ENCODE measurements at places on chromosomes 6 and 20.
A peak's percentile ranks its signal among the peaks of the same experiment; 100 is the strongest.

DNA sequence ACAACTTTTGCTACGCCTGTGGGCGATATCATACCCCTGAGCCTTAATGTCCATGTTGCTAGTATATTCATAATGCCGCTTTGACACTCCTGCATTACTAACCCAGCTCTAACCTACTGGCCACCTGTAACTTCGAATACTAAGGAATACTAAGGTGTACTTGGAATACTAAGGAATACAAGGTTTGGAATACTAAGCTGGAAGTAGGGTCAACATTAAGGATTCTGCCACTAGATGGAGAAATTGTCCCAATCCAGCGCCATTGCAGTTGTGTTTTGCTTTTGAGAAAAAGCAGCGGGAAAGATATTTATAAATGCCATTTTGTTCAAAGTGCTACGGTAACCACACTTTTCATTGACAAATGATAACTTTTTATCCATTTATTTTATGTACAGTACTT, 10.7 kb downstream of the TBXT start:
- DNase-seq: peak; percentile 9

- DNase-seq: no peak
These were observed 98.3 kb upstream of the PHACTR1 start for GRCh38 chr6:12618296-12618695.

DNA sequence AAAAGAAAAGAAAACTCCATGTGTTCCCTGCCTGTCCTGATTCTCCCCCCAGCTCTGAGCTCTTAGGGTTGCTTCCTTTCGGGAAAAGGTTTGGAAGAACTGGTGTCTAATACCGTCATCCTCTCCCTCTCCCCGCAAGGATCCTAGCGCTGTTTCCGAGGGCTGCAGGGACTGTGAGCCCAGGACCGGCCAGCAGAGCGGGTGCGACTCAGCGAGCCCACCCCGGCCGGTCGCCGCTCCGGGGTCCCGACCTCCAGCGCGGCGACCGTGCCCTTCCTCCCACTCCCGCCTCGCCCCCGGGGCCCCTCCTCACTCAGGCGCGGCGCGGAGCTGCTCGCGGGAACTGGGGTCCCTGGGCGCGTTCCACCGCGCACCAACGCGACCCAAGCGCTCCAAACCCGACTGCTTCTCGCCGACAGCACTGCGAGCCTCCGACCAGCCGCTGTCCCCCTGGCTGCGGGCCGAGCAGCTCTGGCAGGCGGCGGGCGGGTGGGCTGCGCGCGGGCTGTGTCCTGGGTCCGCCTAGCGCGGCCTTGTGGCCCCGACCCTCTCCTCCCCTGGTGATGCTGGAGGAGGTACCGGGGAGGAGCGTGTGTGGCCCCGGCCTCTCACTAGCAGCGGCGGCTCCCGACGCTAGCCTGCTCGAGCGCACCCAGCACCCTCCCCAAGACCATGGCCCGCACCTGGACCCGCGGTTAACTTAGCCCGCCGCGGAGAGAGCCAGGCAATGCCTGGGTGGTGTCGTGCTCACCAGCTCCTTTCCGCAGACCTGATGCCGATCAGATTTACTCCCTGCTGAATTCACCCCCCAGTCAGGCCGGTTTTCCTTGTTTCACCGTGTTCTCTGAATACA, at the start of gene PLA2G7:
Gene PLA2G7 (minus strand): TSS at position 509 of the 853 bp plus-strand sequence. CDS start 12,484 bp downstream, outside the sequence.
- DNase-seq: no peak

DNA sequence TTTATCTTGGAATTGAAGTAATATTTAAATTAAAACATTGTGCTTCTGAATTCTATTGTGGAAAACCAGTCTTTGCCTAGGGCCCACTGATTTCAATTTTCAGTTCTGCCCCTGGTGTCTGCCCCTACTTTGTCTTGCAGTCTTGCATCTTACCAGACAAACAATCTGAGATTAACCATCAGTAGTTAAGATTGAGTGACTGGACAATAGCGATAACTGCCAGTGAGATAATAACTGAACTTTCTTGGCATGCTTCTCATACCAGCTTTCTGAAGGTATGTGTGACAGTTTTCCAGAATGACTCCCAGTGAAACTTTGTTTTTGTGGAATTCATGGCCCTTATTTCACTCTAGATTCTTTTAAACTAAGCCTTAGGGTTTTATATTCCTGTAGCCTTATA, 53.5 kb downstream of the KCNQ5 start:
- DNase-seq: peak; percentile 25

DNA sequence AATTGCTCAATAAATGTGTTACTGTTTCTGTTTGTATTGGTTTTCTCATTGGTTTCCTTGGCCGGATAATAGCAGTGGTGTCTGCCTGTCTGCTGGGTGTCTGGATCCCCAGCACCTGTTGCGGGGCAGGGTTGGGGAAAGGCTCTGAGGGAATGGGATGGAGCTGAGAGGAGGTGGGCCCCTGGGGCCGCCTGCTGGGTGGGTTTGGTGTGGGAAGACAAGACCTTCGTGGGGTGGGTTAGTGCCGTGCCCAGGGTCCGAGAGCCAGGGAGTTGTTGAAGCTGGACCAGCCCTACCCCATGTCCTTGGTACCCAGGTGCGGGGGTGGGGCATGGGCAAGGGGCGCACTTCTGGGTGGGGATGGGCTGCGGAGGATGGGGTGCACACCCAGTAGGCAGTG, 4.0 kb downstream of the SS18L1 start:
- no peak for DNase-seq

GRCh38 chr6:154974485-154975149, 20.5 kb upstream of the TIAM2 start:
- DNase-seq: no peak

DNA sequence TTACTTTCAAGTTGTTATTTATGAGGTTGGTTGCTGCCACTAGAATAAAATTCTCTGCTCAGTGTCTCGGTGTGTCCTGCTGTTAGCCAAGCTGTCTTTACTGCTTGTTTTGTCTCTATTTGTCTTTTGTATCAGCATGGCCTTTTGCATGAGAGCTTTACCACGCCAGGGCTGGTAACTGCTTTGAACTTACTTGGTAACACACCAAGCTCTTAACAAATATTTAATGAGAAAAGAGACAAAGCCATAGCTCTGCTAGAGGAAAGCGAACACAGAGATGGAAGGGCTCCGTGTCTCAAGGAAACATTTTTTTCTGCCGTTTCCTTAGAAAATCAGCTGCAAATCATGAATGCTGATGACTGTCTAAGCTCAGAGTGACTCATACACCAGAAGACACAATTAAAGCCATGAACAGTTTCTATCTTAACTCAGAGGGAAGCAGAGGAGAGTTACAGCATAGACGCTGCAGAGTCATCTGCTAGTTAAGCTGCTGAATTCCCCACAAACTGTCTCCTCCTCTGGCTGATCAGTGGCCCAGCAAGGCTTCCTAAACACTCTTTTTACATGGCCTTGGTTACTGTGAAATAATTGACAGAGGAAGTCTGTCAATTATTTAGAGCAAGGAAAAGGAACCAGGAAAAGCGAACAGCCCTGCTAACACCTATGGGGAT, 44.8 kb downstream of the AGPAT4 start:
- DNase-seq: peak; percentile 92
